ENCODE measurements at places on chromosomes 2 and 18.

- DNase-seq, result no peak
Observed at GRCh38 chr2:53286345-53286744, 481.3 kb upstream of the CHAC2 start.

GRCh38 chr2:150165988-150166312 lies 321.5 kb downstream of the RND3 start:
- no peak for DNase-seq

DNA sequence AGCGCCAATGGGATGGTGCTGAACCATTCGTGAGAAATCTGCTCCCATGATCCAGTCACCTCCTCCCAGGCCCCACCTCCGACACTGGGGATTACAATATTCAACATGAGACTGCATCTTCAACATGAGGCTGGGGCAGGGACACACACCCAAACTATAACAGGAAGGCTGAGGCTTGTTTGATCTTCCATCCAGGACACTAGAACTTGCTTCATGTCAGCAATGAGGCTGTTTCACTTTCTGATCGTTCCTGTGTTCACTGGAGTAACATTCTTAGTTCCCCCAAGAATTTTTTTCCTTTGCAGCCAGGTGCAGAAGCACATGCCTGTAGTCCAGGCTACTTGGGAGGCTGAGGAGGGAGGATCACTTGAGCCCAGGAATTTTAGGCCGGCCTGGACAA lies 30.8 kb upstream of the SOX11 start:
- DNase-seq, result no peak

GRCh38 chr2:216104691-216105090 lies 4.5 kb upstream of the XRCC5 start:
- DNase-seq, result no peak

GRCh38 chr2:216410550-216410949 lies 1.7 kb upstream of the SMARCAL1 start:
- no peak for DNase-seq

DNA sequence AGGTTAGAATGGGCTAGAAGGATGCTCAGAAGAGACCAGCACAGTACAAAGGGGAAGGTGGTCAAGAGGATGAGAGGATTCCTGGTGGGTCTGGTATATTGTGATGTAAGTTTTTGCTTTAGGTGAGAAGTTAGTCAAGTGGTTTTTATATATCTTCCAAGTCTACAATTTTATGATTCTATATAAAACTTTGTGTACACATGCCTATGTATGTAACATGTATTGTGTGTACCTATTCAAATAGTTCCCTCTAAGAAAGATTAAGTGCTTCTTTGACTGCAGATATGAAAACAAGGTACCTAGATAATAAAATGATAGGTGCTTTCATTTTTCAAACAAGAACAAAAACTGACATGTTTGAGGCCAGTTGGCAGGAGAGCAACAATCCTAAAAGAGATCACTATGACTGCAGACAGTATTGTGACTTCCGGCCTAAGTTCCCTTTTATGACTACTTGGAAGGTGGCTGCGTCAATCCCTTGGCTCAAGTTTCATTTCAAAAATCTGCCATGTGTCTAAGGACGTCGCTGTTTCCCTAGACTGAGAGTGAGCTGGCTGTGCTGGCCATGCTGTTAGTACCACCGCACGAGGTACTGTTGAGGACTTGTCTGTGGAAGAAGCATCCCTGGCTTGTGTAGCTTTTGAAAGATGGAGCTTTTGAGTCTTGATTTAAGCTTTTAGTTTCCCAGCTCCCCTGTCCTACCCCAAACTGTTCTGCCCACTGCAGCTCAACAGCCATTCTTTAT lies 123.1 kb downstream of the PRPF40A start:
- no peak for DNase-seq

GRCh38 chr2:191625016-191625415 lies 52.9 kb upstream of the NABP1 start:
- DNase-seq, result peak; percentile 7

- no peak for DNase-seq
Observed at GRCh38 chr18:51076503-51076902, 46.5 kb downstream of the SMAD4 start.

- no peak for DNase-seq
Observed at GRCh38 chr2:85409845-85410583, at the start of gene CAPG. CAPG (minus strand) TSS chr2:85410366; CDS start chr2:85402145, 8,221 bp downstream.

All from stimulated activated CD4-positive, alpha-beta T cell treated with anti-CD3 and anti-CD28 coated beads, Interleukin-1b, Interleukin-23, amount 100 ng/mL, for 1 hour (primary cell).